ENCODE measurements at places on chromosomes 6 and 20.

- no peak for DNase-seq
Measured at GRCh38 chr6:28953585-28954258, 29.9 kb upstream of the TRIM27 start.

DNA sequence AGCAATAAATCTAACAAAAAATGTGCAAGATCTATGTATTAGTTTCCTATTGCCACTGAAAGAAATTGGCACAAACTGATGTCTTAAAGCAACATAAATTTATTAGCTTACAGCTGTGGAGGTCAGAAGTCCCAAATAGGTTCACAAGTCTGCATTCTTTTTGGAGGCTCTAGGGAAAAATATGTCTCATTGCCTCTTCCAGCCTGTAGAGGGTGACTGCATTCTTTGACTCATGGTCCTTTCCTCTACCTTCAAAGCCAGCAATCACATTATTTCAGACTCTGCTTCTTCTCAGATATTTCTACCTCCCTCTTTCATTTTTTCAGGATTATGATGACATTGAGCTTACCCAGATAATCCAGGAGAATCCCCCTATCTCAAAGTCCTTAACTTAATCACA, 1531.1 kb downstream of the KHDRBS2 start:
- DNase-seq, result no peak

GRCh38 chr20:32945710-32946221, 58.5 kb downstream of the SUN5 start:
- no peak for DNase-seq

- DNase-seq, result no peak
Measured at GRCh38 chr6:131572686-131573415, at the start of gene ARG1. ARG1 (plus strand) TSS chr6:131573226; CDS start chr6:131573283, 57 bp downstream.

DNA sequence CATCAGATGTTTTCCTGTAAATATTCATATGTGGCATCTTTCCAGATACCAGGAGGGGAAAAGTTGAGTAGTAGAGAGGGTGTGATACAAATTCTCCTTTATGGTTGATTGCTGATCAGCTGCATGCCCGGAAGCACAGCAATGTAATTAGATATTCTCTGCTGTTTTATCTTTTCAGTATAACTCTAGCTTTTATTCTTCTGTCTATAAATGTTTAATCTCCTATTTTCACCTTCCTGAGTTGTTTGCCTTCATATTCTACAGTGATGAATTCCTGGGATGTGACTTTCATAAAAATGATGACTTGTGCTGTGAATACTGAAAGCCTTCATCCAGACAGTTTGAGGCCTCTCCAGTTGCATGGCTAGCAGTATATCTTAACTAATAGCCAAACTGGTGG, 53.7 kb downstream of the SH3BGRL2 start:
- no peak for DNase-seq

- no peak for DNase-seq
Measured at GRCh38 chr20:5430670-5431069, 113.9 kb upstream of the PROKR2 start.

GRCh38 chr6:108432792-108433191, 127.9 kb upstream of the FOXO3 start:
- no peak for DNase-seq

All from left forelimb (tissue), 1 donor.